T-helper 2 cell treated with Interferon-gamma antibody and Interleukin-4, amounts not matched to agents 5 μg/mL and 100 μg/mL, for 36 hours (primary cell): ENCODE measurements at places on chromosomes 5 and 9.

GRCh38 chr9:131436376-131436775 is 42.5 kb downstream of the PRRC2B start:
- no peak for DNase-seq

GRCh38 chr5:13439430-13439829 is 505.1 kb downstream of the DNAH5 start:
- DNase-seq: no peak

- DNase-seq: no peak
Measured at GRCh38 chr5:56356836-56357160, 123.7 kb upstream of the ANKRD55 start.

DNA sequence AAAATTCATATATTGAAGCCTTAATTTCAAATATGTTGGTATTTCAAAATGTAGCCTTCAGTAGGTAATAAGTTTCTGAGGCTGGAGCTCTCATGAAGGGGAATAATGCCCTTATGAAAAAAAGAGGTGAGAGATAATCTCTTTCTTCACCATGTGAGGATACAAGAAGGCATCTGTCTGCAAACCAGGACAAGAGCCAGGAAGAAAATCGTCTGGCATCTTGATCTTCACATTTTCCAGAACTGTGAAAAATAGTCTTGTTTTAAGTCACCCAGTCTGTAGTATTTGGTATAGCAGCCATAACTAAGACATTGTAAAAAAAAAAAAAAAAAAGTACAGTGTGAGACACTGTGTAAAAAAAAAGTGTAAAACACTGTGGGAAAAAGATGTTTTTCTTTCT is 768.9 kb downstream of the TAF11L14 start:
- no peak for DNase-seq

GRCh38 chr5:143056792-143057579 is 286.8 kb downstream of the ARHGAP26 start:
- no peak for DNase-seq

DNA sequence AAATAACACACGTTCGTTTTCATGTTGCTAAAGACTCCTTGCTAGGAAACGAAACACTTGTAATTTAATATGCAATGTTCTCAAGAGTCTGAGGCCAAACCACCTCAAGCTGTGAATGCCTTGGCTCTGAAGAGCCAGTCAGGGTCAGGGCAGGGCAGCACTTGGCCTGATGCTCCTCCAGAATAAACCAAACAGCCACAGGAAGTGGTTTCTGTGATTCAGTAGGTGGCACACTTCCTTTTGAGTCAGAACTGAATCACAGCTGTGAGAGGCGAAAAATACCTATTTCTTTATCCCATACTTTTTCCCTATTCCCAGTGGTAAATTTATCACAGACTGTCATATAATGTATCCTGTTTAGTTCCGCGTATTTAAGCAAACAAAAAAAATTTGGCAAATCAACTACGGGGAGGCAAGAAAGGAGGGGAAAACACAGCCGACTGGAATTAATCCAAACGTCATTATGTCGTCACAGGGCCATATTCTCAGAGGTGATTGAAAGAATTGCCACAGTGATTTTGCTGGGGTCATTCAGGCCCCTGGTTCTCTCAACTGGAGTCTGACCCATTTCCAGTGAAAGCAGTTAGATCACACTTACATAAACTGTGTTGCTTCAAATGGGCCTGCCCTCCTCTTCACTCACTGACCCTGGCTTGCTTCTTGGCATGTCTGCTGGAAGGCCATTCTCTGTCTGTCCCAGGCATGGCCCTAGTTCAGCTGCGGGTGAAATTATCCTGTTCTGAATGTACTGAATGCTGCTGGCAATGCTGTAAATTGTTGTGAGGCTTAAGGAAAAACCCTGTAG is 71.2 kb downstream of the ARRDC3 start:
- peak; percentile 74 for DNase-seq

DNA sequence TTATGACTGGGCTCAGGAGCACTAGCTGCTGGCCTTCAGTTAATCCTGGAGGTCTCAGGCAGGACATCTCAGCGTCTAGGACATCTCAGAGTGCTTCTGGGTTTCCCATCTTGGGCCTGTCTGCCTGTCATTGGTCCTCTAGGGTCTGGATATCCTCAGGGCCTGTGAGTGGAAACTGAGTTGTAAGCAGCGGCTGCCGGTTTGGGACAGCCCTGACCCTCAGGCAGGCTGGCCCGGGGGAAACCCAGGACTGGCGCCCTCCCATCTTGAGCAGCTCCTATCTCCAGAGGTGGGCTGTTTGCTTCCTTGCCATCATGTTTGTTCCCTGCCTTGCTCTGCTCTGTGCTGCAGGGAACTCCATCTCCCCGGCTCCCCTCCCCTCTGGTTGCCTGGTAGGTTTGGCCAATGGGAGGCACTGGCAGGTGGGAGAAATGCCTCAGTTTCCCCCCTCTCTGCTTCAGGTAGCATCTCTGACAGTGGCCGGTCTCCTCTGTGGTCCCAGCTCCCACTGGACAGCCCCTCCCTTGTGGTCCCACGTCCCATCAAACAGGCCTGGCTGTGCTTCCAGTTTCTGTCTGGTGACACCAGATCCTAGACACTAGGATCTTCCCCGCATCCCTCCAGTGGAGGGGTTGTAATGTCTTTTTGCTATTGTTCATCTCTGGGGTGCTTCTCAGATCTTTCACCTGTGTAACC is 57.4 kb downstream of the ARHGEF37 start:
- no peak for DNase-seq

DNA sequence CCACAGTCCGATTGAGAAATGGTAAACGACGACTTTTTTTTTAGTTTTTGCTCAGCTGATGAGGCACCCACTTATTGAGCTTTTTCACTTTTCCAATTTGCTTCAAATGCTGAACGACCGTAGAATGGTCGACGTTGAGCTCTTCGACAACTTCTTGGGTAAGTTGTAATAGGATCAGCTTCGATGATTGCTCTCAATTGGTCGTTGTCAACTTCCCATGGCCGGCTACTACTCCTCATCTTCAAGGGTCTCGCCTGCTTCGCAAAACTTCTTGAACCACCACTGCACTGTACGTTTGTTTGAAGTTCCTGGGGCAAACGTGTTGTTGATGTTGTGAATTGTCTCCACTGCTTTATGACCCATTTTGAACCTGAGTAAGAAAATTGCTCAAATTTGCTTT is 35.7 kb downstream of the NSD1 start:
- DNase-seq: no peak

- DNase-seq: no peak
Measured at GRCh38 chr5:95441636-95442035, 50.5 kb downstream of the FAM81B start.

DNA sequence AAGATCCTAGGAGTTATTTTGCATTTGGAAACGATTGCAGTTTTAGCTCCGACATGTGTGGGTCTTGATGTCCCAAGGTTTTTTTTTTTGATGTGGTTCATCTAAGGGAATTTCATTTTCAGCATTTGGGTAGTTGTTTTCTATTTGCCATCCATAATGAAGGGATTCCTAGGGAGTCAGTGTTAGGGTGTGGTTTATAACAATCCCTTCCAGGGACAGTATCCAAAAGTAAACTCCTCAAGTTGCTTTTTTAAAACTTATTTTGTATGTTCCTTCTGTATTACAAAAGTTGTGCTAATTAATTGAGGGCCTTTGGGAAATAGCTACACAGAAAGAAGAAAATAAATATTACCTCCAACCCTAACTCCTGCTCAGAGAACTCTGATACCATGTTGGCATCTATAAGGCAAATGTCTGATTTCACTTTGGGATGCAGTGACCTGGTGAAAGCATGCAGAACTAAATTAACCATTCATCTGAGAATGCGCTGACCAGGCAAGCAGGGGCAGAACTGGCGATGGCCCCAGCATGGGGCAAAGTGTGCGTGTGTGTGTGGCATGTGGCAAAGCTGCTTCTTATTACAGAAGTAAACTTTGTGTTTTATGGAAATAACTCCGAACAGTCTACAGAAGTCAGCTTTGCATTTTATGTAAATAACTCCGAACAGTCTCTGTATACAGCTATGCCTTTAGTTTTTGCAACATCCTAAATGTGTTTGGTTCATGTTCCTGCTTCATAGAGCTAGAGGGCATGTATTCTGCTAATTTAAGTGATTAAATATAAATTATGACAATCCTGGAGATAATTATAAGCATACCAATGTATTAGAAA is 237.2 kb downstream of the TRPM3 start:
- no peak for DNase-seq

DNA sequence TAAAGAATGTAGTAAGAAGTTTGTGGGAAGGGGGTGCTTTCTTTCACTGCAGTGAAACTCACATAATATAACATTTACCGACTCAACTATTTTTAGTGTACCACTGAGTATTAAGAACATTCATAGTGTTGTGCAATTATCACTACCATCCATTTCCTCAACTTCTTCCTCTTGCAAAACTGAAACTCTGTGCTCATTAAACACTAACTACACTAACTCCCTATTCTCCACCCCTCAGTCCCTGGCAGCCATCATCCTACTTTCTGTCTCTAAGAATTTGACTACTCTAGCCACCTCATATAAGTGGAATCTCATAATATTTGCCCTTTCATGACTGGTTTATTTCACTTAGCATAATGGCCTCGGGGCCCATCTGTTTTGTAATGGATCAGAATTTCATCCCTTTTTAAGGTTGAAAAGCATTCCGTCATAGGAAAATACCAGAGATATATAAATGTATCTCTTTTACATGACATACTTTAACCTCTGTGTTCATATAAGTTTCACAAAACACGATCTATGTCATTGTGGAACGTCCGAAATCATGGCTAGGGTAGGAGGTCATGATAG is 56.3 kb upstream of the DIRAS2 start:
- DNase-seq: no peak

GRCh38 chr9:14271093-14271673 is 42.8 kb downstream of the NFIB start:
- DNase-seq: no peak

GRCh38 chr5:155729684-155730059 is 597.3 kb upstream of the SGCD start:
- DNase-seq: no peak

- no peak for DNase-seq
Measured at GRCh38 chr5:124528838-124529237, 217.6 kb downstream of the ZNF608 start.

DNA sequence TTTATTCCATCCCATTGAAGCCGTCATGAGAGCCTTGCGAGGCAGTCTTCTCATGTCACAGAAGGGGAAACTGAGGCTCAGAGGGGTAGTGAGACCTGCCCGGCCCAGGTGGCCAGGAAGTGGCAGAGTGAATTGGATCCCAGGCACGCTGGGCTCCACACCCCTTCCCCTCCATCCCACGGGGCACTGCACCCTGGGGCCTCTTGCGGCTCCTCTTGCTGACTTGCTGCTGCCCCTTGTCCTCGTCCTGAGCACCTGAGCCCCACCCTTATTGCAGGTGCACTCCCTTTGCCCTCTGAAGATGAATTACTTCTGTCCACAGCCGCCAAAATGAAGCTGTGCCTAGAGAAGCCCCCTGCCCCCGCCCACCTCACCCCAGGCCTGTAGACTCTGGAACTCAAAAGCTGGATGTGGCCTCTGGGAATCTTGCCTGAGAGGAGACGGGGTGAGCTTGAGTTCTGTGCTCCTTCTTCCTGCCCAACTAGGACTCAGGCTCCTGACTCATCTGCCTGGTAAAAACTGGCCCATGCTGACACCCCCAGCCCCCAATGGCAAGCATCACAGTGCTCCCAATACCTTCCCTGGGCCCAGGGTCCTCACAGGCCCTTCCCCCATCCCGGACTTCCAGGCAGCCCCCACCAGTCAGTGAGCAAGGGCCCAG is 6.4 kb downstream of the NEURL1B start:
- no peak for DNase-seq

DNA sequence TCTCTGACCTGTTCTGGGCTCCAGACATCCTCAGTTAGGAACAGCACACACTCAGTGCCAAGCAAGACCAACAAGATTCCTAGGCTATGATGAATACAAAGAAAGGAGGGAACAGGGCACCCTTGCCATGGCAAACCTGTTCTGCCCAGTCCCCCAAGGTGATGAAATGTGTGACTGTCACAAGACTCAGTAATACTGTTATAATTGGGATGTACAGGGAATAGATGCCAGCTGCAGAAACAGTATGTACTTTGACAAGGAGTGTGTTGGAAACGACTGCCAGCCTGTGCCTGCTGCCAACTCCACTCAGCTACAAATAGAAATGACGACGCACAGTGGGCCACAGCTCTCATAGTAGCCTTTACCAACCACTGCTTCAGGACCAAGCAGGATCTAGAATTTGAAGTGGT is 453.0 kb downstream of the EFNA5 start:
- DNase-seq: no peak

DNA sequence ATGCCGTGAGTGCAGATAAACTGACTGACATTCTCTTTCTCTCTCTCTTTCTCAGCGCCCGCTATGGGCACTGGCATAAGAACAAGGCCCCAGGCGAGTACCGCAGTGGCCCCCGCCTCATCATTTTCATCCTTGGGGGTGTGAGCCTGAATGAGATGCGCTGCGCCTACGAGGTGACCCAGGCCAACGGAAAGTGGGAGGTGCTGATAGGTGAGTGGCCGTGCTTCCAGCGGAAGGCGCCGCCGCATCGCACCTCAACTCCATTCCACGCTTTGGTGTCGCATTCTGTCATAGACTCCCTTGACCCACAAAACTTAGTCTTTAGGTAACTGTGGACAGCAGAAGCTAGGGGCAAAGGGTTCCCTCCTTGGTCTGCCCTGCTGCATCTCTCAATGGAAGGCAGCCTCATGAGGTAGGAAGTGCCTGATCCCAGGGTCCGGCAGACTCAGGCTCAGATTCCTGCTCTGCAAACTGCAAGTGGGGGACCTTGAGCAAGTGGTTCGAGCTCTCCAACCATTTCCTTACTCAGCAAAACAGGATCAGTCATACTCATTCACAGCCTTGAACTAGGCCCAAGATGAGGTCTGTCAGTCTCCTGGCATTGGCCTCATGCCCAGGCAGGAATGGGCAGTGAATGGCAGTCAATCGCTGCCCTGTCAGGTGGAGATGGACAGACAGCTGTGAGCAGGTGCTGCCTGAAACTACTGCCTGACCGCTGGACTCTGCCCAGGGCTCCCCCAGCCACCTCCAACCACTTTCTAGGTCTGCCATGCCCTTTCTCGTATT is 24.2 kb upstream of the CFAP157 start:
- DNase-seq: no peak

- DNase-seq: no peak
Measured at GRCh38 chr9:95409650-95410426, 92.3 kb upstream of the FANCC start.

GRCh38 chr5:40437452-40437861 is 242.3 kb upstream of the PTGER4 start:
- DNase-seq: peak; percentile 62

DNA sequence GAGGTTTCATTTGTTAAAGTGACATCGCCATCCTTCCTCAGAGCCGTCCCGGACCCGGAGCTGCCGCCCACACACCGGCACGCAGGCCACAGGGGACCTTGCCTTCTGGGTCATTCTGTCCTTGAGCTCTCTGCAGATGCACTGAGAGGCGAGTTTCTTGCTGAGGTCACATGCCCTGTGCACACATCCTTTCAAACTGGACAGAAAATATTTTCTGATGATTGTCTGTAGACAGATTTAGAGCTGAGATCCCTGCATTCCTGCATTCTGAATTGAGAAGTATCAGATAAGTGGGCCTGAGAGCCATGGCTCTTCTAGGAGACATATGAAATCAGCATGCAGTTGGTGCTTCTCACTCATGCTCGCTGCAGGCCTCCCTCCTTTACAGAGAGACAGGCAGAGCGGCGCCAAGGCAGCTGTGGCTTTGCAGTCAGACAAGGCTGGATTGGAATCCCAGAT is 25.4 kb downstream of the BOD1 start:
- no peak for DNase-seq

- DNase-seq: no peak
Measured at GRCh38 chr5:115179394-115180164, 9.9 kb upstream of the TRIM36 start.
